ENCODE measurements at places on chromosomes 6 and 20. TPM values are rescaled to one million over a fixed set of nuclear protein-coding genes. Genes with fewer than 3 reads are reported as not detected.

ETV7 gene
- 3.1 TPM for total RNA-seq

IL20RA gene
- total RNA-seq = not detected

FILIP1 gene
- total RNA-seq = not detected

DNA sequence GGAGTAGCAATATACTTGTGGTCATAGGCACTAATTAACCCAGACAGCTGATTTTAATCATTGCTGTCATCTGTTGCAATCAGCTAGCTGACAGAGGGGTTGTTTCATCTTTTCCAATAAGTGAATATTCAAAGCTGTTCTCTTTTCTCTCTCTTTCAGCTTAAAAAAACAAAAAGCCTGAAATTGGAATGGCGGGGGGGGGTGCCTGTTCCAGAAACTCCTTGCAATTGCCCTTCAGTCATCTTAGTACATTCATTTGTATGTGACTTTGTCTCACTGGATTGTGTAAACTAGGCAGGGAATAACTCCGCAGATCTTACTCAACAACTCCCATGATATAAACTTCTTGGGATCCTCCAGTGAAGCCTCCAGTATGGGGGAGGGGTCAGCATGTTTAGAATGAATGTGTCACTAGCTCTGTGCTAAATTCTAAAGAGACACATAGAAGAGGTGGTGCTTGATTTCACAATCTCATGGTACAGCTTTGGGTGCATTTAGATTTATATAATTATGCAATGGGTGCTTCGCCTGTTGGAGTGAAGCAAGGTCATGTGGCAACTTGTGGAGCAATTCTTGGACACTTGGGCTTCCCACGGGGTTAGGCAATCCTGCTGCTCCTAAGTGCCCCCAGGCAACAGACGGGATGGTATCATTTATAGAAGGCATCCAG is 40.1 kb downstream of the SLC24A3 start:
- H3K4me3 ChIP-seq = no peak overlapping the region
- DNase-seq = no peak
- H3K4me1 ChIP-seq = no peaks in the 10 kb centered on the region
- no peak overlapping the region for H3K27ac ChIP-seq

EYS gene
- not detected for total RNA-seq

MOG gene
- total RNA-seq = not detected

ENPP5 gene
- total RNA-seq = 1.2 TPM

DNA sequence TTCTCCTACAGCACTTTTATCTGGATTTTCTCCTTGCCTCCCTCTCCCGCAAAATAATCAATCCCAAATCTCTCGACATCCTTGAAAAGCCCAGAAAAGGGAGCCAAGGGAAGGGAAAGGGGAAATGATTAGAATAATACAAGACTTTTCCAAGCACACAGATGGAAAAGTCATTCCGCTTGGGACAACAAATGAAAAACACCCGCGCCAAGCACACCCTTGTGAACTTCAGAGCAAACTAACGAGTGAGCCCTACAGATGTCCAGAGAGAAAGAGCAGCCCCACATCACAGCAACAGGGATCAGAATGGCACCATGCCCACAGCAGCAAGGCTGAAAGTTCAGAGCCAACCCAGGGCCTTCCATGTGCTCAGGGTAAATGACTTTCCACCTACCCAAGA is 49.6 kb downstream of the NINL start:
- H3K27me3 ChIP-seq = no peaks in the 10 kb centered on the region
- H3K27ac ChIP-seq = no peak overlapping the region
- no peak for DNase-seq

DNA sequence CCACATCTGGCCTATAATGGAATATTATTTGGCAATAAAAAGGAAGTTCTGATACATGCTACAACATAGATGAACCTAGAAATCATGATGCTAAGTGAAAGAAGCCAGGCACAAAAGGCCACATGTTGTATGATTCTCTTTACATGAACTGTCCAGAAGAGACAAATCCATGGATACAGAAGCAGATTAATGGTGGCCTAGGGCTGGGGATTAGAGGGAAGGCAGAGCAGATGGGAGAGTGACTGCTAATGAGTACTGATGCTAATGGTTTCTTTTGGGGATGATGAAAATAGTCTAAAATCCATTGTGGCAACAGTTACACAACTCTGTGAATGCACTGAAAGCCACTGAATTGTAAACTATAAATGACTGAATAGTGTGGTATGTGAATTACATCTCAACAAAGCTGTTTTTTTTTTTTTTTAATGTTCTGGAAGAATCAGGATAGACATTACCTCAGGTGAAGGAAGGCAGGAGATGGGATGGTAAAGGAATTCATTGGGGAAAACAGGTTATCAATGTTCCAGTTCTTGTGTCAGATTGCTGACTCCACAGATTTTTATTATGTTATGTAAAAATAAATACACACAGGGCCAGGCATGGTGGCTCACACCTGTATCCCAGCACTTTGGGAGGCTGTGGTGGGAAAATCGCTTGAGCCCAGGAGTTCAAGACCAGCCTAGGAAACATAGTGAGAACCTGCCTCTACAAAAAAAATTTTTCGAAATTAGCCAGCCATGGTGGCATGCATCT is 8.9 kb upstream of the SOX12 start:
- no peak overlapping the region for H3K27ac ChIP-seq
- no peaks in the 10 kb centered on the region for H3K36me3 ChIP-seq
- H3K4me3 ChIP-seq = no peak overlapping the region
- no peaks in the 10 kb centered on the region for H3K27me3 ChIP-seq
